Activated naive CD4-positive, alpha-beta T cell treated with anti-CD3 and anti-CD28 coated beads for 36 hours (primary cell): ENCODE measurements at places on chromosomes 6 and 20.

DNA sequence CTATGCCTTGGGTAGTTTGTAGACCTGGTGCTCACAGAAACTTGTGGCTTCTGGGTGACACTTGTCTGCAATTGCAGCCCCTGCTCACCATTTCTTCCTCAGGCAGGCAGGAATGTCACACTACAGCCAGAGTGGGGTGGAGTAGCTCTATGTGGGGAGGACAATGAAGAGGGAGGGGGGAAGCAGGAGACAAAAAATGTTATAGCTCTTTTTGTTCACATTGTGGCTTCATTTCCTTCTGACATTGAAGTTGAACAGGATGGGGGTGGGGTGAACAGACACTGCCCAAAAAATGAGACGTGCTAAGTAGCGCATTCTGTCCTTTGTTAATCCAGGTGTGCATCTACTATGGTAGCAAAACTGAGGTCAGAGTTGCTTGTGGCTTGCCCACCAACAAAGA is at the start of gene THEMIS:
Gene THEMIS (minus strand): TSS at position 124 of the 400 bp plus-strand sequence. CDS start 126 bp downstream, outside the sequence.
- peak; percentile 52 for DNase-seq

- no peak for DNase-seq
Observed at GRCh38 chr20:60013296-60014139, 55.3 kb downstream of the CDH26 start.

GRCh38 chr6:122472022-122472340 is 374 bp upstream of the SERINC1 start:
- no peak for DNase-seq

DNA sequence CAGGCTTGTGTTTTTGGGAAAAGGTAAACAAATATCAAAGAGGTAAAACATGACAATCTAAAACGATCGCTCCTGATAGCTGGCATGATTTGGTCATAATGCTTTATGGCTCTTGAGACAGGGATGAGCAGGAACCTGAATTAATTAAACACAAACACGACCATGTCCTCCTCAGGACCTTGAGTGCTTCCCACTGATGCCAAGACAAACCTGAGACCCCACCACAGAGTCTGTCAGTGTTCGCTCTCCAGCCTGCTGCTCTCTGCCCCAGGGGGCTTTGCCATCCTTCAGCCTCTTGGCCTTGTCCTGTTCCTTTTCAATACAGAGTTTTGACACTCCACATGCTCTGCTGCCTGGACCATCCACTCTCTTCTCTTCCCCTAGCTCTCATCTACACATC is 119.4 kb downstream of the MAN1A1 start:
- no peak for DNase-seq

DNA sequence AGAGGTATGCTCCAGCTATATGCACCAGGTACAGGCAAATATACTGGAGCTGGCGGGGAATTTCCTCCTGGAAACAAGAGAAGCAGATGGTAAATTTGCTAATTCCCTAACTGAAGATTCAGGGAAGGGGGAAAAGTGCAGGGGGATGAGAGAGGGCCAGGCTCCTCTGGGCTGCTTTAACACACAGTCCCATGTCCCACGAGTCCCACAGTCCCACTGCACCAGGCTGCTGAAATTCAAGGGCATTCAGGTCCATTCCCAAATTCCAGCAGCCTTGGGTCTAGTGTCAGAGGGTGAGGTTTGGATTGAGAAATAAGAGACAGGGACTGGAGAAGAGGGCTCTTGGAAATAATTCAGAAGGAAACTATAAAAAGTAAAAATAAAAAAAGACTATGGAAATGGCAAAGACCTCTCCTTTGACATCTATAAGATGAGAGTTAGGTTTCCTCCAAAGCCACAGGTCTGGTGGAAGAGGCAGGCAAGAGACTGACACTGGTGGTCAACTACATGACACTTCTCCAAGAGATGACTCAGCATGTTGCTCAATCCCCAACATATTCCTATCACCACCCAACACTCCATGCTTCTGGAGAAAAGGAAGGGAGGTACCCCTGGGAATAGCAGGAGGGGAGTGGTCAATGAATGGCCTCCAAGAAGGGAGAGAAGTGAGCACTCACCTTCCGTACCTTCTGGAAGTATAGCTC is 69.2 kb downstream of the TRAM2 start:
- DNase-seq = no peak

- DNase-seq = no peak
Observed at GRCh38 chr6:35489066-35489465, 7.8 kb downstream of the TEAD3 start.

DNA sequence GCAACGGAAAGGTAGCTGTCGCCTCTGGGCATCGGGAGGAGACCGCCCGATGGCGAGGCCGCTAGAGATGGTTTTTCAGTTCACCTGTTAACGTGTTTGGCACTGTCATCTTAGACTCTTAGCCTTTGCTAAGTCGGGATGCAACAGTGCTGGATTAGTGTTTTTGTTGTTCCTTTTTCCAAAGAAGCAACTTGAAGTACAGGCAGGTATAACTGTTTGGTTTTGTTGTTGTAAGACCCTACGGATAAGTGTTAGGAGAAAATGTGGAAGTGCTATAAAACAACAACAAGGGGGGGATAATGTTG is 723 bp downstream of the MANEA start:
- DNase-seq = no peak

DNA sequence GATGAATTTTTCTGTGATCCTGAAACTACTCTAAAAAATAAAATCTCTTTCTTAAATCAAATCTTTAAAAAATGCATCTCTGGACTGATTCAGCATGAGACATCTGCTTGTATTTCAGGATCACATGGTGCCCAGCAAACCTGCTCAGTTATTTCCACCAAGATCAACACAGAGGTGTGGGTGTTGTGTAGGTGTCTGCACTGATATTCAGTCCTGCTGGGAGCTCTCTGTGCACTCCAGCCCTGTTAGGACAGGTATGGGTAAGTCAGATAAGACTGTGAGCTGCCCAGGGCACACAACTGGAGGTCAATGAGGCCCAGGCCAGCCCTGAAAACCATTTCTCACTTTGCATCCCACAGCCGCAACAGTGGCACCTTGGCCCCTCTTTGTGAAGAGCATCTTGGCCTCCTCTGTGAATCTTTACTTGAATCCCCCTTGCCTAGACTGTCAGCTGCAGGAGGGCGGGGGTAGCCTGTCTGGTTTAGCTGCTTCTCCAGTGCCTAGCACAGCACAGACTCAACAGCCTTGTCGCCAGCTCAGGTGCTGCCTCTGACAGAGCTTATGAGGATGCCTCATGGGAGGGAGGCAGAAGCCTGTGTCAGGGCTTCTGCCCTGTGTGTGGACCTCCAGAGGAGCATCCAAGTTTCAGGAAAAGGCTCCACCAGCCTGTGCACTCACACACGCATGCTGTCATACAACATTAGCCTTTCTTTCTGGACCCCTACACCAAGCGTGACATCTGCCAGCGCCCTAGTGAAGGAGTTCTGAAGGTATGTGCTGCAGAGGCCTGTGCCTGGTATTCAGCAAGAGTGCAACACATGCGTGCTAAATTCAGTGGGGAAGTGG is 187.6 kb upstream of the CST7 start:
- no peak for DNase-seq

DNA sequence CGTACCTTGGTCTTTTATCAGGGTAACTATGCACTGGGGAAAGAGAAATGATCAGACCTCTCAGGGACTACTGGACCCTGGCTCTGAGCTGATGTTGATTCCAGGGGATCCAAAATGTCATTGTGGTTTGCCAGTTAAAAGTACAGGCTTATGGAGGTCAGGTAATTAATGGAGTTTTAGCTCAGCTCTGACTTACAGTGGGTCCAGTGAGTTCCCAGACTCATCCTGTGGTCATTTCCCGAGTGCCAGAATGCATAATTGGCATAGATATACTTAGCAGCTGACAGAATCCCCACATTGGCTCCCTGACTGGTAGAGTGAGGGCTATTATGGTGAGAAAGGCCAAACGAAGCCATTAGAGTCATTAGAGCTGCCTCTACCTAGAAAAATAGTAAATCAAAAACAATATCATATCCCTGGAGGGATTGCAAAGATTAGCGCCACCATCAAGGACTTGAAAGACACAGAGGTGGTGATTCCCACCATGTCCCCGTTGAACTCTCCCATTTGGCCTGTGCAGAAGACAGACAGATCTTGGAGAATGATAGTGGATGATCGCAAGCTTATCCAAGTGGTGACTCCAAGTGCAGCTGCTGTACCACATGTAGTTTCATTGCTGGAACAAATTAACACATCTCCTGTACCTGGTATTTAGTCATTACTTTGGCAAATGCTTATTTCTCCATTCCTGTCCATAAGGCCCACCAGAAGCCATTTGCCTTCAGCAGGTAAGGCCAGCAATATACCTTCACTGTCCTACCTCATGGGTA is 152.4 kb downstream of the THBS2 start:
- no peak for DNase-seq

GRCh38 chr6:156833755-156834154 is 56.6 kb downstream of the ARID1B start:
- no peak for DNase-seq

GRCh38 chr20:59810449-59811187 is 122.8 kb downstream of the SYCP2 start:
- no peak for DNase-seq

DNA sequence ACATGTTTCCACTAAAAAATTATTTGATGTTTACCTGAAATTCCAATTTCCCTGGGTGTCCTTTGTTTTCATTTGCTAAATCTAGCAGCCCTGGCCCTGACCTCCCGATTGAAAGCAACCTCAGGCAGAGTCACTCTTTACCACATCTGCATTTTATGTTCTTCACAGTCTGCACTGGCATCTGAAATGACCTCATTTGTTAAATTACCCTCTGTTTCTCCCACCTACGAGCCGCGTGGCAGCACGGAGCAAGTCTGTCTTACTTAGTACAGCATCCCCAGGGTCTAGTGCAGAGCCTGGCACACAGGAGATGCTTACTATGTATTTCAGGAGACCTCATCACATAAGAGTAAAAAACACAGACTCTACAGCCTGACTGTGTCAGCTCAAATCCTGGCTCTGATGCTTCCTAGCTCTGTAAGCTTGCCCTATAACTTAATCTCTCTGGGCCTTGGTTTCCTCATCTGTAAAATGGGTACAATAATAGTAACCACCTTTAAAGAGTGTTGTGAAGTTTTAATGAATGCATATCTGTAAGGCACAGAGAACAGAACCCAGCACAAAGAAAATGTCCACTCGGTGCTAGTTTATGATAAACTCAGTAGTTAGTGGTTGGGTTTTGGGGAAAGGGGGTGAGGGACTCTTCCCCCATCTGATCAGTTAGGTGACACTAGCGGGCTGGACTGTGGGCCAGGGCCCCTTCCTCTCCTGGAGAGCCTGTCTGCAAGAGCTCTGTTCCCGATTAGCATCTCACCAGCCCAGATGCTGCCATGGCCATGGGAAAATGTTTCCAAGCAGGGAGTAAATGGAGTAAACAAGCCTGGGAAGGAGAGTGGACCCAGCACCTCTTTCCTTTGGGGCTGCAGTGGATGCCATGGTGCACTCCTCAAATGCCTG is 88.2 kb downstream of the PREX1 start:
- peak; percentile 33 for DNase-seq

- no peak for DNase-seq
Observed at GRCh38 chr20:62780204-62780603, 16.1 kb upstream of the MRGBP start.

DNA sequence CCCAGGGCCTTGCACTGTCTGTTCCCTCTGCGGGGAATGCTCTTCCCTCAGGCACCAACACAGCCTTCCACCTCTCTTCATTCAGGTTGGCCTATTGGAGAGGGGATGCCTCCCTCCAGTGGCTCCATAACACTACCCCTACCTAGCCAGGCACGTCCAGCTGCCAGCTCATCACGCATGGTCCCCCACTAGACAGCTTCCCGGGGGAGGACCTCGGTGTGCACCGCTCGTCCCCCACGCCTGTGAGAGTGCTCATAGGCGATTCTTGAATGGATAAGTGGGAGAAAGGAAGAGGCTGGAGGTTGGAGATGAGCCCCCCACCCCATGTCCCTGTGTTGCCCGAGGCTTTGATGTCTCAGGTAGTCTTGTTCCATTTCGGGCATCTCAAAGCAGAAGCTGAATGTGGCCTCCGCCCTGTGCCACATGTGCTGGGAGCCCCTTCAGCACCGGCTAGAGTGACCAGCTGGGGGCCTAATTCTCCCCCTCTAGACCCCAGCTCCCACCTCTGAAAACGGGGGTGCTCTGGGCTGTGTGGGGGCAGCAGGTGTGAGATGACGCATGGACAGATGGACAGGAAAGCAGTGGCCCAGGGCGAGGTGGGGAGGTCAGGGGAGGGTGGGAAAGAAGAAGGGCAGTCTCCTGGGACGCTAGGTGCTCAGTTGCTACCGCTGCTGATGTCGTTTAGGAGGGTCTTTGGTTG is 333.0 kb downstream of the TAF4 start:
- no peak for DNase-seq

GRCh38 chr20:4813076-4813862 is 91.6 kb downstream of the PRND start:
- peak; percentile 49 for DNase-seq

- DNase-seq = no peak
Observed at GRCh38 chr6:1607516-1608221, 2.0 kb upstream of the FOXC1 start.

GRCh38 chr6:111843347-111844147 is 29.7 kb downstream of the FYN start:
- peak; percentile 80 for DNase-seq

- peak; percentile 82 for DNase-seq
Observed at GRCh38 chr6:32969685-32970412, 1.5 kb downstream of the BRD2 start.

DNA sequence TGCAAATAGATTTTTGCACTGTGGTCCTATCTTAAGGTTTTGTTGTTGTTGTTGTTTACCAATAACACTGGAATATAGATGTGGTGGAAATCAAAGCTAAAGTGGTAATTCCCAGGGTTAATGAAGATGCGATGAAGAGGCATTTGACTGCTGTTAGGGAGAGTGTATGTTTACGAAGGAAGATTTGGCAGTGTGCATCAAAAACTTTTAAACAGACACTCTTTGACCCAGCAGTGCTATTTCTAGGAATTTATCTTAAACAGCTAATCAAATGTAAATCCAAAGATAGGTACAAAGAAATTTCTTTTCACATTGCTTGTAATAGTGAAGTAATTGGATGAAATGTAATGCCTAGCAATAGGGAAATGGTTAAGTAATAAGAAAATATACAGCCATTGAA is 34.0 kb downstream of the KDM1B start:
- no peak for DNase-seq

DNA sequence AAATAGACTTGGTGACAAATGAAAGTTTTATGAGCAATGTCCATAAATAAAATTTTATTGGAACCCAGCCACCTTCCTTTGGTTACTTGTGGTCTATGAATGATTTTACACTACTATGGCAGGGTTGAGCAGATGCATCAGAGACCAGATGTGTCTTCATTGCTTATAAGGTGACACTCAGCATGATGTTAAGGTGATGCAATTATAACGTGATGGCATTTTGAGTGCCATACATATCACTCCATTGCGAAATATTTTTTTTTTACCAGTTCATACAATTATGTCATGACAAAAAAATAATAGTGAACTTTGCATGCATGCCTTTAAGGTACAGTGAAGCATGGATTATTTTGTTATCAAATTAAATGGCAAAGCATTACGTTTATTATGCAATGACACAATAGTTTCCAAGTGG is 96.0 kb downstream of the ADTRP start:
- DNase-seq = no peak

GRCh38 chr20:38932457-38933120 is 6.4 kb downstream of the FAM83D start:
- no peak for DNase-seq
